ENCODE measurements at places on chromosomes 1 and 21.
A peak's percentile ranks its signal among the peaks of the same experiment; 100 is the strongest.

DNA sequence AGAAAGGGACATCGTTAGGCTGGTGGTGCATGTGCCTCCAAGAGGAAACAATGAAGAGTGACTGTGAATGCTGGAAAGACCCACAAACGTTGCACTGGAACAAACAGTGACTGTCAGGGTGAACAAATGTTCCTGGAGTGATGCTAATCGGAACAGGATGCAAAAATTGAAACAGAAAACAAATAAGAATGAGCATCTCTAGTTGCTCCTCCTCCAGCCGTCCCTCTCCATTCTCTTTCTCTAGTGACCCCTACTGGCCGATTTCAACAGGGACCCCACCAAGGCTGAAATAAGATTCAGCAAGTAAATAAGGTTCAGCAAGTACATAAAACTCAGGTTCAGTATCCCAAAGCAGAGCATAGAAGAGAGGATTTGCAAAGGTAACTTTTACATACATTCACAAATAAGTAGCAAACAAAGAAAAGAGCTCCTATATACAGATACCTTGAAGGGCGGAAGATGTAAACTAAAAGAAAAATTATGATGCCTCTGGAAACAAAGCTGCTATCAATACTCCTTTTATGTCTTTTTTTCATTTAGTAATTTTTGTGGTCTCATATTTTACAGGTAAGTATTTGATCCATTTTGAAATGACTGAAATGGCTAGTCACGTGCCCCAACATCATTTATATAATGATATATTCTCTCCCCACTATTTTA lies 836.1 kb upstream of the ADAMTS5 start:
- DNase-seq, result peak; percentile 43

DNA sequence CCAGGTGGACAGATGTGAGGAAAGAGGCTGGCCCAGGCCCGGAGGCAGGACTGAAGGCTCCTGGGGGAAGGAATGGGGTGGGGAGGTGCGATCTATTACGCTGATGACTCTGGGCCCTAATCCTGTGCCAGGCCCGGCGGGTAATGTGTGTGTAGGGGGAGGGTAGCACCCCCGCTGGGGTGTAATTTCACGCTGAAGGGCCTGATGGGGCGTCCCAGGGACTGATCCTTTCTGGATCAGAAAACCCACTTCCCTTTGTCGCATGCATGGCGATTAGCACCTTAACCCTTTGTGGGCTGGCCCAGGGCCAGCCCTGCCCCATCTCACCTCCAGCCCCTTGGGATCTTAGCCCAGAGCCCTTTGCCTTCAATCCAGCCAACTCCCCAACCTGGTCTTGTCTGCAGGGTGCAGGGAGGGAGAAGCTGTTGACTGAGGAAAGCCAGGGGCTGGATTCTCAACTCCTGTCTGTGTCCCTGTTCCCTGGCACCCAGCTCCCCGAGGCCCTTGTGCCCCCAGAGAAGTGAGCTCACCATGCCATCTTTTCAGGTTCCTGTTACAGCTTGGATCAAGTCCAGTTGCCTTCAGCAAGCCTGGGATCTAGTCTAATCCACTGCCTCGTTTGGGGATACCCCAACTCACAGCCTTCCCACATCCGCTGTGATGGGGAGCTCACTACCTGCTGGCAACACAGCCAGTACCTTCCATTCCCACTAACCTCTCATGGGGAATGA lies 26.0 kb downstream of the KNCN start:
- DNase-seq, result no peak

DNA sequence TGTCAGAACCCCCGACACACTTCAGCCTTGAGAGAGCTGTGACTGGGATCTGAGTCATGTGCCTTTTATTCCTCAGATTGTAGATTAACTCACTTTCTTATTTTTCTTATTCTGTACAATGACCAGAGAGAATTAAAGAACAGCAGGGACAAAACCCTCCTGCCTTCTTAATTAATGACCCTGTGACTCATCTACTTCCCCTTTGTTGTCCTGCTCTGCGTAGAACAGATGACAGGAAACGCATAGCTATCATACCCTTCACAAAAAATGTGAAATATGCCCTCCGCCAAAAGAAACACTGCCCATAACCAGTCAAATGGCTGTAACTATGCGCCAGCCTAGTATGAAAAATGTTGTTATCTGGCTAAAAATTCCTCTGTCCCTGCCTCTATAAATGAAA lies 9.1 kb upstream of the PADI2 start:
- peak; percentile 88 for DNase-seq

- DNase-seq, result peak; percentile 68
Observed at GRCh38 chr1:92858564-92859399, 26.9 kb downstream of the RPL5 start.

DNA sequence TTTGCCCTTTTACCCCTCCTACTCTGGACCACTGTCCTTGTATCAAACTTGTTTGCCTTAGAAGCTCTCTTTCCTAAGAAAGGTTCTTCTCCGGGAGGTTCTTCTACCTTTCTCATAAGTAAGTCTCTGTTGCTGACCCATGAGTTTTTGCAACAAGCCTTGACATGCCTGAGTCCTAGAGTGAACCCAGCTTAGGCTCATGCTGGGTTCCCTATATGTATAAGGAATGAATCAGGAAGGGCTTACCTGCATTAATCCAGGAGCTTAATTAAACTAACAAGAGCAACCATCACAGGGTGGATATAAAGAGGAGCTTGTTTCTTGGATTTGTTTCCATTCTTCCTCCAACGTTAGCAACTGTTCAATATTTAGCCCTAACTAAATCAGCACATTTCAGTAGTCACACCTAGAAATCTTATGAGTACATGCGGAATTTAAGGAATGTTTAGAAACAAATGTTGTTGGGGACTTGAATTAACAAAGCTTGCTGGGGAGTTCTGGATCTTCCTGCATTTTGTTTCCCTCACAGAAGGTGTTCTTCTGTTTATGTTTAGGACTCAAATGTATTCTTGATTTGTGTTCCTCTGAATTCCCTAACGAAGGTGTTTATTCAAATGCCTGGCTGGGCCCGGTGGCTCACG lies 64.3 kb upstream of the RAB3GAP2 start:
- DNase-seq, result peak; percentile 80

DNA sequence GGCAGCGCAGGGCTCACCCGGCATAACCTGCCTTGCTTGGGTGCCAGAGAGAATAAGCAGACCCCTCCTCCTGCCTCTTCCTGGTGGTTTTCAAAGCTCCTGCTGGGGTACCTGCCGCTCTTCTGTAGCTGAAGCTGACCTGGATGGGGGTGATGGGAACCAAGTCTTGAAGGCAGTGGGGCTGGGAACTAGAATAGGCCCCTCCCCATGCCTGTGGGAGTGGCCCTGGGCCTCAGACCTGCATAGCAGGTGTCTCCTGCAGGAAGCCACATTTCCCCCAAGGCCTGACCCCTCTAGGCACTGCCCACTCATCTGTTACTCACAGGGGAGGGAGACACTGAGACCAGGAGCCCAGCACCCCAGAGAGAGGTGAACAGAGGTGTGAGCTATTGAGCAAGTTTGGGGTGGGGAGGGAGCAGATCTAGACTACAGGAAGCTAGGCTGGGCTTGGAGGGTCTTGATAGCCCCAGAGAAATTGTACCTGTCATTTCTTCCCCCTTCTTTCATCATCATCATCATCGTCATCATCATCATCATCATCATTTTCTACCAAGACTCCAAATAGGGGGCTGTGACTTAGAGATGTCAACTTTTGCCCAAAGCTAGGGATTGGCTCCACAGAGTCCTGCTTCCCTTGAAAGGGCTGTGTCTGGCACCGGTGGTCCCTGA lies 10.1 kb downstream of the PADI1 start:
- DNase-seq, result peak; percentile 88

- no peak for DNase-seq
Observed at GRCh38 chr1:161770250-161770649, 4.1 kb downstream of the ATF6 start.

- no peak for DNase-seq
Observed at GRCh38 chr1:29473161-29473855, 237.0 kb downstream of the PTPRU start.

DNA sequence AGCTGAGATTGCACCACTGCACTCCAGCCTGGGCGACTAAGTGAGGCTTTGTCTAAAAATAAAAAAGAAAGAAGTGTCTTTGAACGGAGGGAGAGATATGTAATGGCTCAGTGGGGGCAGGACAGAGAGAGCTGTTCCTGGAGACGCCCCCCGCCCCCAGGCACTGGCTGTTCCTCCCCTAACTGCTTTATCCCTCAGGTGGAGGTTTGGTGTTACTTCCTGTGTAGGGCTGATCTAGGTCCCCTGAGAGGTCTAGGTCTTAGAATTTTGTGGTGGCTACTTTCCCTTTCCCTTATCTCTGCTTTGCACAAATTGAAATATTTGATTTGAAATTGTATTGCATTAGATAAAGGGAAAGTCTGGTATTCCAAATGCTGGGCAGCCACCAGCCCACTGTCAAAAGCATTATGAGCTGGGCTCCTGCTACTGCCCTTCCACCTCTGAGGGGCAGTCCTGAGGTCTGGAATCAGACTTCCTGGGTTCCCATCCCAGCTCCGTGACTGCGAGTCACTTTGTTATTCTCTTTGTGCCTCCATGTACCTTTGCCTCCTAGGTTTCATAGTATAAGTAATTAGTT lies 134.8 kb upstream of the KIF26B start:
- no peak for DNase-seq

- DNase-seq, result peak; percentile 54
Observed at GRCh38 chr1:27383039-27383605, at the start of gene CD164L2. Gene CD164L2, minus strand, starts transcription at chr1:27383333. Its CDS starts 94 bp downstream, at chr1:27383239.

DNA sequence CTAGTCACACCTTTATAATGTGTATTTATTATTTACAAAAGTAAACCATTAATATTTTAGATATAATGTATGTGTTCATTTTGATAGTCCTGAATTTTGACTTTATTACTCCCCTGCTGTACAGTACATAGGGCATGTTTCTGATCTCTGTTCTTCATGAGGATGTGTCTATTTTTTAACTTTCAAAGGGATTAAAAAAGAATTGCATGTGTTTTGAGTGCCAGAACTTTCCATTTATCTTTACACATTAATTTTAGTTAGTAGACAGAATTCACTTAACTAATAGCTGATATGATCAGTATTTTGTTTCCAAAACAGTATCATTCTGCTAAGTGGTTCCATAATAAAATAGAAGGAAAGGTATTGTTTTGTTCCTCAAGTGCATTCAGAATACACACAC lies 3.1 kb downstream of the PBX1 start:
- peak; percentile 30 for DNase-seq

- DNase-seq, result peak; percentile 45
Observed at GRCh38 chr1:183310753-183311479, 107.3 kb downstream of the NMNAT2 start.

DNA sequence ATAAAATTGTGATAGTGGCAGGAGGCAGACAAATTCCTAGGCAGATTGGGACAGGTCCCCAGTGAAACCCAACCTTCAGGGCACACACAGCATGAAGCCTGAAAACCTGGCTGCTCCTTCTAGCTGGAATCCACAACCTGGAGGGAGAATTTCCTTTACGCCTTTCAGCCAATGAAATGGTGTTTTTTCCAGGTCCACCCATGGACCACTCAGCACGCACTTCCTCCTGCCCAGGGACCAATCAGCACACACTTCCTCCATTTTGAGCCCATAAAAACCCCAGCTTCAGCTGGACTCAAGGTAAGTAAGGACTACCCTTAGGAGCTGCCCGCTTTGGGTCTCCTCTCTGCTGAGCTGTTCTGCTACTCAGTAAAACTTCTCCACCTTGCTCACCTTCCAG lies 120.1 kb downstream of the AKT3 start:
- DNase-seq, result no peak

GRCh38 chr21:42503711-42504110 lies 7.7 kb upstream of the RSPH1 start:
- no peak for DNase-seq

GRCh38 chr1:163876546-163876945 lies 554.8 kb downstream of the NUF2 start:
- no peak for DNase-seq

DNA sequence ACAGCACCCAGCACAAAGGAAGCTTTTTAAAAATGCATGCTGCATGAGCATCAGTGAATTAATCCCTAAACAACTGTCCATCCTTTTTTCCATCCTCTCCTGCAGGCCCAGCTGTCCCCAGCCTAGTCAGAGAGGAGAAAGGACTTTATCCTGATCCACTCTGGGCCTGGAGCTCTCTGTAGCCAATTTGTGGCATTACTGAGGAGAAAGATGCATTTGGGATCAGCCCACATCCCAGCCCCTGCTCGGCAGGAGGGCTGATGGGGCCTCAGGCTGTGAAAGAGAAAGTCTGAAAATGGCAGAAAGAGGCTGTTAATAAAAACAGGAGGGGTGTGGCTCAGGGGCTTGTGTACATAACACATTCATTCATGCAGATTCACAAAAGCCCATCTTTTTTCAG lies 37.5 kb upstream of the ATP2B4 start:
- no peak for DNase-seq

DNA sequence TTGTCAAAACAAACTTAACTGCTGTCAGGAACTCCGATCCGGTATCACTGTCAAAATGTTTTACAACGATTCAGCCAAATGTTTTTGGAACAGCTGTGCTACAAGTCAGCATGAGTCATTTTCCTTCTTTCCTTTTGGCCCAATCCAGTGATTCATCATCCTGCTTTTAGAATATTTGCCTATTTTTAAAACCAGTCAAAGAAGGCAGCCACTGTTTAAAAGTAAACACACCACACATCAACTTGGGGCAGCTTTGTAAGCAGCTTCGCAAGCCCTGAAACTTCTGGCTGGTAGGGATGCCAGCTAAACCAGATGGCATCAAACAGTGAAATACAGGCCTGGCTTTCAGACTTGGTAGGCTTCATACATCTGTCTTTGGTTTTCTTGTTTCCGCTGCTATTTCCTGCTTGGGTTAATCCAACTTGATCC lies 14.9 kb downstream of the MAP3K7CL start:
- DNase-seq, result peak; percentile 93

GRCh38 chr1:220971221-220971620 lies 92.0 kb downstream of the HLX start:
- DNase-seq, result no peak

DNA sequence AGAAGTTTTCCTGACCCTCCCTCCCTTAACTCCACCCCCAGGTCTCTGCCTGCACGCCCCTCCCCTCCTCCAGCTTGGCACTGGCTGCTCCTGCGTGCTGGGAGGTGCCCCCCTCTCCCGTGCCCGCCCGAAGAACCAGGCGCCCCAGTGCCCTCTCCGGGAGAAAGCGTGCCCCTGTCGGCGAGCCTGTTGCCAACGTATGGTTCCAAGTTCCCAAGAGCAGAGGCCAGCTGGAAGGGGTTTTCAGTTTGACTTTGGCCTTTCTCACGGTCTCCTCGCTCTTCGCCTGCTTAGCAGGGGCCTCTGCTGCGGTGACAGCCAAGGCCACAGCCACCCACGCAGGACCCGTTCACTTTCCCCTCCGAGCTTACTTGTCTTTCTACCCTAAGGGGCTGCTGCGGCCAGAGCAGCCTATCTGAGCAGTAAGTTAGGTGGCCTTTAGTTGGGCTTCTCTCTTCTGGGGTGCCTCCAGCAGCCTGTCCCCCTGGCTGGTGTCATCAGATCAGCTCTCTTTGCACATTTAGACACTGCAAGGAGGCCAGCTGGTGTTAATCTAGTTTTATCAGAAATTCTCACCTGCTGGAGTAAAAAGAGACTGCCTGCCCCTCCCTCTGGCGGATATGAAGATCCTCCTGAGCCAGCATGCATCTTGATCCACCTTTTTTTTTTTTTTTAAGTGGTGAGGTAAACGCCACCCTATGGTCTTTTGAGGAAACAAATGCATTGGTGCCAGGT lies 1.5 kb downstream of the STUM start:
- peak; percentile 15 for DNase-seq

Data from mammary epithelial cell (primary cell).